ENCODE measurements at places on chromosomes 12 and 14.

- DNase-seq: no peak
Observed at GRCh38 chr14:99431986-99432385, 48.7 kb downstream of the SETD3 start.

DNA sequence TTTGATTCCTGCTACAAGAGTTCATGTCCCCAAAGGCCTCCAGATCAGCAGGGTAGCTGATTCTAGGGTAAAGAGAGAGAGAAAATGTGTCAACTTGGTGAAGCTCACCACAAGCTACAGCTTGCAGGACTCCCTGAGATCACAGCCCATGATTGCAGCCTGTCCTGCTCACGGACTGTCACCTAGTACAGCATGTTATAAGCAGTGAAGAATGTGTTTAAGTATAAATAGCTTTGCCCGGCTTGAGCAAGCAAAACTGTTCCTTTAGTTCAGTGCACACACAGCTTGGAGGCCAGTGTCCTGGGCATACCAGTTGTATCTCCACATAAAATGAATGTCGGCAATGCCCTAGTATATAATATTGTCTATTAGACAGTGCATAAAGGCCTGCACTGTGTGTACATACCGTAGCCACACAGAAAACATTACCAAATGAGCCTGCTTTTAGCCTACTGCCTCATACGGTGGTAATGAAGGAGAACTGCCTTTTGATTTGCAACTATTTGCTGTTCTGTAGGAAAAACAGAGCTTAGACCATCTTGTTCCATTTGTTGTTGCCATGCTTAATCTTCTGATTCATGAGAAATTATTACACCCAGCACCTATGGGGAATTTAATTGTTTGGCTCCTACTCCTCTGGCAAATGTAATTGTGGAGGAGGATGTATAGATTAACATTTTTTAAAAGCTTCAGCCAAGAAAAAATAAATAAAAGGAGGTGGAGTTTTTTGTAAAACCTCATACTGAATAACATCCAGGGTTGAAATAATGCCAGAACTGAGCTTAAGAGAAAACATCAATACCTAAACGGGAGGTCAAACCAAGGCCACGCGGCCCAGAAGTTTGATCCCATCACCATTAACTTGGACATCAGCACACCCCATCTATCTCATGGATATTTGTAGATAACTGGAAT, 108.1 kb upstream of the G2E3 start:
- DNase-seq: no peak

GRCh38 chr12:96020314-96021003, 14.9 kb downstream of the LTA4H start:
- DNase-seq: no peak

DNA sequence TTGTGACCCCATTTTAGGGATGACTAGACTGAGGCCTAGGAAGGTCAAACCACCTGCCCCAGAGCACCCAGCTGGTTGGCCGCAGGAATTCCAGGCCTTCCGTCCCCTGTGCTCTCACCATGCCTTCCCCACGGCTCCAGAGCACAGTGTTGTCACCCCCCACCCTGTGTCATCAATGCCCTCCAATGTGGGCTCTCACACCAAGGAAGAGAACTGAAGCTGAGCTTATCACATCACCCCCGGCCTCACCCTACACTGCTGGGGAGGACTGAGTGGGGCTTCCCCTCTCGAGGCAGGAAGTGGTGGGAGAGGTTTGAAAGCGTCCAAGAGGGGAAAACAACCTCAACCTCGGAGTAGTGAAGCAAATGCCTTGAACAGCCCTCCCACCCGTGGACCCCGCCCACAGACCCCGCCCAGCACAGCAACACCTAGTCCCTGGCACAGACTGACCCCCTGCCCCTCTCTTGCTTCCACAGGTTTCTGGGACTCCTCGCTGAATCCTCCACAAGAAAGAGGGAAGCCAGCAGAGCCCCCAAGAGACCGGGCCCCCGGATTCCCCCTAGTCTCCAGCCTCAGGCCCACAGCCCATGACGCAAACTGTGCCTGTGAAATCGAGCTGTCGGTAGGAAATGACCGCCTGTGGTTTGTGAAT, 97.2 kb downstream of the LGMN start:
- peak; percentile 85 for DNase-seq

DNA sequence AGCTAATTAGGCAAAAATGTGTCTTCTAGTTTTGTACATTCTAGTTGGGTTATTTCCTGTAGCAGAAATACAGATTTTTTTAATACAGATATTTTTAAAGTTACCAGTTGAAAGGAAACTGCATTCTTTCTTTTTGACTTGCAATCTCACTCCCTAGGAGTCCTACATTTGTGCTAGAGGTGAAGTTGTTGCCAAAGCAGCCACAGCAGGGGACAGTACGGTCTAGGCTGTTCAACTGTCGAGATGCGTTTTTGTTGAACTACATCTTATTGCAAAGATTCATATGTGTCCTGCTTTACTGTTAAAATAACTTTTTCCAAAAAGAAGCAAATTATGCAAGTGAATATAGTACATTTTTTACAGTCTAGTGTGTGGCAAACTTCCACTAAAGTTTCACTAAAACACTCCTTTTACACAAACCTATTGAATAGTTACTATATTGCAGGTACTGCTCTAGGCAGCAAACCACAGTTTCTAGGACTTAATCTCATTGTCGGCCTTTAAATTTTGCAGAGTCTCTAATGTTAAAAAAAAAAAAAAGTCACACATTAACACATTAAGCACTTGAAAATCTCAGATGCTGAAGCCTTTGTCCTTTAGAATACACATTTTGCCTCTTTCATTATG, 30.2 kb upstream of the SRGAP1 start:
- DNase-seq: no peak

DNA sequence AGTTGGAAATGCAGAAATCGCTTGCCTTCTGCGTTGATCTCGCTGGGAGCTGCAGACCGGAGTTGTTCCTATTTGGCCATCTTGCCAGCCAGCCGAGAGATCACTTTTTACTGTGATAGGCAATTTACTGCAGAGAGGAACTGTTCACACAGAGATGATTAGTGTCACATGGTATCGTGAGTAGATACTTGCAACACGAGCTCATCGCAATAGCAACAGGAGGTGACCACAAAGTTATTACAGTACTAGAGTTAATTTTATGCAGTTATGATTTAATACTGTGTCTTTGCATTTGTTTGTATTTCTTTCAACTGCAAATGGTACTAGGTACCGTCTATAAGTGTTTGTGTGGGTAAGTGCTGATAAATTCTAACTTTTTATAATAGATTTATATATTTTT, 27.8 kb downstream of the NOPCHAP1 start:
- no peak for DNase-seq

DNA sequence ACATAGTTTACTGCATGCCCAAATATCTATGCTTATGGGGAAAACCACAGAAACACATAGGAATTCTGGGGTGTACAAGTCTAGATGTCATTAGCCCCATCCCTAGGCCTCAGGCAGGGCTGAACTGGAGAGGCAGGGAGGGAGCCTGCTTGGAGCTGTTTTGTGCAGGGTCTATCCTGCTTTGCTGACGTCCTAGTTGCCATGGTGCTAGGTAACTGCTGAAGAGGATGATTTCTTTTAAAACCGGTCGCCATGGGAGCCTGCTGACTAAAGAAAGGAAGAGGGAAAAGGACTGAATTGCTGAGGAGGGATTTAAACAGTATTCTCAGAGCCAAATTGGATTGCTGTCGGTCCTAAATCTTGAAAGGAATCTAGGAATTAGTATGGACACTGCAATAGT, 10.7 kb downstream of the GPR19 start:
- DNase-seq: no peak

- DNase-seq: no peak
Observed at GRCh38 chr14:79516009-79516408, 695.3 kb downstream of the DIO2 start.

Measured in stimulated activated CD8-positive, alpha-beta memory T cell treated with anti-CD3 and anti-CD28 coated beads, Interleukin-4, amount 100 ng/mL, for 48 hours (primary cell).